ENCODE measurements at places on chromosomes 2 and 18.
A peak's percentile ranks its signal among the peaks of the same experiment; 100 is the strongest.

- DNase-seq: no peak
Observed at GRCh38 chr2:105903051-105903674, 158.5 kb downstream of the NCK2 start.

DNA sequence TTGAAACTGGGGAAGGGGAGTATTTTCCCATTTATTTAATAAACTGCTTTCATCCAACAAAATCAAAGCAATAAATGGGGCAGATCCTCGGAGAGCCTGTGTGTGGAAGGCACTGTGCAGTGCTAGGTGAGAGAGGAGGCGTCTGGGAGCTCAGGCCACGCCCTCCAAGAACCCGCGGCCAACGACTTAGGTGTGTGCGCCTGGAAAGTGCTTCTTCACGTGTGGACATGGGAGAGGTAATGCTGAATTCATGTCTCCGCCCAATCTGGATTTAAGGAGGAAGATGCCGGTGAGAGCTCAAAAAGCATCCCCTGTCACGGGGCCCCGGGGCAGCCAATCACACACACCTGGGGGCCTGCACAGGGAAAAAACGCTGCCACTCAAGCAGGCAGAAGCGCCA is 77.4 kb downstream of the HDAC4 start:
- DNase-seq: no peak

DNA sequence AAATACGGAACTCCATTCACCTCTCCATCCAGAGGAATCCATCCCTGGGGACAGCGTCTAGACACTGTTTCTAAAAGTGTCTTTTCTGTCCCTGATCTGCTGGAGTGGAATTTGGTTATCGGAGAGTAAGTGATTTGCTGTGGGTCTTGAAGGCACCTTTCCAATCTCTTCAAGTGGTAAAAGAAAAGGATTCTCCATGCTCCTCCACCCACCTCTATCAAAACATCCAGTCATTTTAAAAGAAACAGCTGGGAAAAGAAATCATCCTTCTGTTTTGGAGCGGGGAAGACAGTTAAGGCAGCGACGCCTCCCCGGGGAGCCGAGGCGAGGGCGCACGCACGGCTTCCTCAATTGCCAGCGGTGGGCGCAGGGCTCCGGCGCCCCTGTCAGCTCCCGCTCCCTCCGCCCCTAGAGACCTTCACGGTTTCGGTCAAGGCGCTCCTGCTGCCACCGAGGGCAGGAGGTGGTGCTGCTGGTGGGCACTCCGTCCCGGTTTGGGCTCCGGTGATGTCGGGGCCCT is 547 bp downstream of the SLC35F5 start:
- DNase-seq: peak; percentile 48

DNA sequence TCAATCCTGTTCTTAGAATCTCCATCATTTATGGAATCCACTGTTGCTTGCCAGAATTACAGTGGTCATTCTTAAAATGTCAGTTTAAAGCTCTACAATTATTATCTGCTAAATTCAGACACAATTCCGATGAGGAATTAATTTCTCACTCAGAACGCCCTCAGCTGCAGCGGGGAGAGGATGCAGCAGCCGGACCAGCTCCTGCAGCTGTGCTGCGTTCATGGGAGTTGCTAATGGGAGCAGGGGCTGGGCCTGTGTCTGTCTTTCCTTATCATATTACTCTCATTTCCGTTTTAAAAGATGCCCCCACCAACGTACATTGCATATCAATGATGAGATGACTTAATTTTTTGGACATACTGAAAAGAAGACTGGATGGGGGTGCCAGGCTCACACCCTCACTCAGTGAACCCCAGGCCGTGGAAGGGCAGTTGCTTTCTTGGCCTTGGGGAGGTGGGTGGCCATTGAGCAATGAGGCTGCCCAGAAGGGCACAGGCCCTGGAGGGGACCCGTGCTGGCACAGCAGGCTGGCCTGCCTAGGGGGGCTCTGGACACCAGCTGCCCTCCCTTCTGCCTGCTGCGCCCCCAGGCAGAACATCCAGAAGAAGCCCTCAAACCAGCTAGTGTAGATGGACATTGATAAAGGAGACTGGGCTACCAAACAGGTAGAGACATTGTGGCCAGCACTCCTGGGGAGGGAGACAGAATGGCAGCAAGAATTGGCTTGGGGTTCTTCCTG is 503.6 kb upstream of the MYT1L start:
- DNase-seq: no peak

GRCh38 chr2:215145611-215146010 is 7.2 kb upstream of the ABCA12 start:
- no peak for DNase-seq

DNA sequence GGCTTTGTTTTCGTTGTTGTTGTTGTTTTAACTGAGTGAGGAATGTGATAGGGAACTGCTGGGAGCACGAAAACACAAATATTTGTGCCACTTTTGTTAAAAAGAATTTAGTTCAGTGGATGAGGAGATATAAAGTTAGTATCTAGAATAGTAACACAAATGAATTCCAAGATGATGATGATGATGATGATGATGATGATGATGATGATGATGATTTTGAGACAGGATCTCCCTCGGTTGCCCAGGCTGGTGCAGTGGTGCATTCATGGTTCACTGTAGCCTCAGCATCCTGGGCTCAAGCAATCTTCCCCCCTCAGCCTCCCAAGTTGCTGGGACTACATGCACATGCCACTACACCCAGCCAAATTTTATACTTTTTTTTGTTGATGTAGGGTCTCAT is 223.7 kb downstream of the DSEL start:
- no peak for DNase-seq

- no peak for DNase-seq
Observed at GRCh38 chr2:202406445-202406978, 30.4 kb downstream of the BMPR2 start.

- peak; percentile 70 for DNase-seq
Observed at GRCh38 chr2:168773719-168774521, 28.5 kb upstream of the NOSTRIN start.

- DNase-seq: no peak
Observed at GRCh38 chr2:7490672-7491071, 573.5 kb downstream of the RNF144A start.

DNA sequence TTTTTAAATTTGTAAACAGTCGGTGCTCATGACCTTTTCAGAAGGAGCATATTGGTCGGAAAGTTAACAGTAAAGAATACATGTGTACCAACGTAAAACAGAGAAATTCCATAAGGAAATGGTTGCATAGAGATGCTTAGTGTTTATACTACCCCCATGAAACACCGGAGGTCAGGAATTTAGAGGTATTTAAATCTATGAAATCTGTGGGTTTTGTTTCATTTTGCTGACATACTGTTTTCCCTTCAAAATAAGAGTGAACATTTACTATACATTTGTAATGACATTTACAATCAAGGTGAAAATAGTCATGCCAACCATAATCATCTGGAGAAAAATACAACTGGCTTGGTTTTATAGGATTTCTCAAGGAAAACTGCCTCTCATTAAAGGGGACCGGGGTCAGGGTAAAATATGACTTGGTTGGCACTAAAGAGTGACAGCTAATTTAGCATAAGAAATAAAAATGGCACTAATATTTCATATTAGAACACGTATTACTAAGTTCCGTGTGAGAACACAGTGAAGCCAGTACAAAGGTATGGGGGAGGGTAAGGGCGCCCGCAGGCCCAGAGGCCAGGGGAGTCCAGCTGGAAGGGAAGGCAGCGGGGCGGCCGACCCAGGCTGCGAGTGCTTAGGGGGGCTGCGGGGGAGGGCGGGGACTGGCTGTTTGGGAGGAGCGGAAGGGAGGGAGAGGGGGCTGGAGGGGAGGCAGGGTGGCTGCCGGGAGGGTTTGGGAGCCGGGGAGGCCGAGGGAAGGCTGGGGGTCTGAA is 1.1 kb upstream of the RNU4ATAC start:
- DNase-seq: peak; percentile 26

DNA sequence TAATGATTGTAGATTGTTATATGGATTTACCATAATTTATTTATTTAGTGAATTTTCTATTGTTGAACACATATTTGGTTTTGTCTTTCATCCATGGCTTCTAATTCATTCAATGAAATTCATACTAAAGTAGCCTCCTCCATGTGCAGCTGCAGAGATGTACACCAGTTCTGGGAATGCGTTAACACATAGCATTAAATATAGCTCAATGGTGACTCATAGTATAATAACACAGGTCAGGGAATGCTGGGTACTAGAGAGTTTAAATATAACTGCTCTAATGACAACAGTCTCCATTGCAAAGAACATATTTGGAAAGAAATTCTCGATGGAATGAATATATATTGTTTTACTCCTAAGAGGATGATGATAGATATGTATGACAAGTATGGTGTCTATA is 1190.2 kb upstream of the NRXN1 start:
- DNase-seq: no peak

GRCh38 chr2:85953476-85953875 is 64.7 kb upstream of the ST3GAL5 start:
- DNase-seq: no peak

DNA sequence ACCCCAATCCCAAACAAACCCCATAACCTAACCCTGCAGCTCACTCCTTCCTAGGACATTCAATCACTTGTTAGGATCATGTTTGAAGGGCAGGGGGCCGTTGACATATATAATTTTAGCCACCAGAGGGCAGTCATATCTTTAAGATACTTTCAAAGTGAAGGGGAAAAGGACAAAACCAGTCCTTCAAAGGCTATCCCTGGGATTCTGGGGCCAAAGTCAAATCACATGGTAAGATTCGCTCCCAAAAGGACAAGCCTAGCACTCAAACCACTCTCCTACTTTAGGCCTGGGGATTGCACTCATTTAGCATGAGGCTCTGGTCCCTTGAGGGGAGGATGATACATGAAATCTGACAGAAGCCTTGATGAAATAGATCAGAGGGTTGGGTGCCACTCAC is 44.6 kb downstream of the HAUS1 start:
- peak; percentile 65 for DNase-seq

GRCh38 chr18:68699043-68699442 is 15.9 kb downstream of the TMX3 start:
- no peak for DNase-seq

GRCh38 chr2:9071584-9072124 is 68.2 kb upstream of the MBOAT2 start:
- DNase-seq: no peak

Data from activated CD4-positive, alpha-beta T cell treated with anti-CD3 and anti-CD28 coated beads, Interleukin-2, Interleukin-6, amounts not matched to agents 100 ng/mL and 50 ng/mL, durations not matched to agents 16 hours and 8 hours (primary cell).